ENCODE measurements at places on chromosomes 11 and 22.
A peak's percentile ranks its signal among the peaks of the same experiment; 100 is the strongest.

DNA sequence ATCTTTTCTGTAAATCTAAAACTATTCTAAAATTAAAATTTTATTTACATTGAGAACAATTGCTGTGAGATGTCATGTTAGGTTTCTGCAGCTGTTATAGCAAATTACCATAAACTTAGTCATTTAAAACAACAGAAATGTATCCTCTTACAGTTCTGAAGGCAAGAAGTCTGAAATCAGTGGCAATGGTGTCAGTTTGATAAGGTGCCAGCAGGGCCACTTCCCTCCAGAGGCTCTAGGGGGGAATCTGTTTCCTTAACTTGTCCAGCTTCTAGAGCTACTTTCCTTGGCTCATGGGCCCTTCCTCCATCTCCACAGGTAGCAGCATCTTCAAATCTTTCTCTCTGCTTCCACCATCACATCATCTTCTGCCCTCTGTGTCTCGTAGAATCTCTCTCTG, 23.0 kb downstream of the MOGAT2 start:
- no peak for DNase-seq

GRCh38 chr22:27431081-27431480, 370.5 kb downstream of the MN1 start:
- DNase-seq: no peak

DNA sequence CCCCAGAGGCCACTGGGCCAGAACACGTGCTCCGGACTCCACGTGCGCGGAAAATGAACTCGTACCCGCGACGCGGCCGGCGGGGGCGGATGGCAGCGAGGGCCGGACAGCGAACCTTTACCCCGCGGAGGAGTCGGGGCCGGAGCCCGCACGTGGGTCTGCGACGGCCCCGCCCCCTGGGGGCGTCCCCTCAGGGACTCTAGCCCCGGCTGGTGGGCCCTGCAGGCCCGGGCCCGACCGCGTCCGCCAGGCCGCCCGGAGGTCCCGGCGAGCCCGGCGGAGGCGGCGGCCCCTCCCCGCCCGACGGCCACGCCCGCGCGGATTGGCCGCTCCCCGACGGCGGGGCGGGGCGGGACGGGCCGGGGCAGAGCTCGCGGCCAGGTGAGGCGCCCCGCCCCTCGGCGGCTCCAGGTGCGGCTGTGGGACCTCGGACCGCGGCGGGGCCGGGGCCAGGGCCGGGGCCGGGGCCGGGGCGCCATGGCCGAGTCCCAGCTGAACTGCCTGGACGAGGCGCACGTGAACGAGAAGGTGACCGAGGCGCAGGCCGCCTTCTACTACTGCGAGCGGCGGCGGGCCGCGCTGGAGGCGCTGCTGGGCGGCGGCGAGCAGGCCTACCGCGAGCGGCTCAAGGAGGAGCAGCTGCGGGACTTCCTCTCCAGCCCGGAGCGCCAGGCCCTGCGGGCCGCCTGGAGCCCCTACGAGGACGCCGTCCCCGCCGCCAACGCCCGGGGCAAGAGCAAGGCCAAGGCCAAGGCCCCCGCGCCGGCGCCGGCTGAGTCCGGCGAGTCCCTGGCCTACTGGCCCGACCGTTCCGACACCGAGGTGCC, at the start of gene FAM83F:
TSS of gene FAM83F (plus strand) at position 389 of the 827 bp plus-strand sequence. CDS start at position 478, 89 bp downstream.
- peak; percentile 65 for DNase-seq

DNA sequence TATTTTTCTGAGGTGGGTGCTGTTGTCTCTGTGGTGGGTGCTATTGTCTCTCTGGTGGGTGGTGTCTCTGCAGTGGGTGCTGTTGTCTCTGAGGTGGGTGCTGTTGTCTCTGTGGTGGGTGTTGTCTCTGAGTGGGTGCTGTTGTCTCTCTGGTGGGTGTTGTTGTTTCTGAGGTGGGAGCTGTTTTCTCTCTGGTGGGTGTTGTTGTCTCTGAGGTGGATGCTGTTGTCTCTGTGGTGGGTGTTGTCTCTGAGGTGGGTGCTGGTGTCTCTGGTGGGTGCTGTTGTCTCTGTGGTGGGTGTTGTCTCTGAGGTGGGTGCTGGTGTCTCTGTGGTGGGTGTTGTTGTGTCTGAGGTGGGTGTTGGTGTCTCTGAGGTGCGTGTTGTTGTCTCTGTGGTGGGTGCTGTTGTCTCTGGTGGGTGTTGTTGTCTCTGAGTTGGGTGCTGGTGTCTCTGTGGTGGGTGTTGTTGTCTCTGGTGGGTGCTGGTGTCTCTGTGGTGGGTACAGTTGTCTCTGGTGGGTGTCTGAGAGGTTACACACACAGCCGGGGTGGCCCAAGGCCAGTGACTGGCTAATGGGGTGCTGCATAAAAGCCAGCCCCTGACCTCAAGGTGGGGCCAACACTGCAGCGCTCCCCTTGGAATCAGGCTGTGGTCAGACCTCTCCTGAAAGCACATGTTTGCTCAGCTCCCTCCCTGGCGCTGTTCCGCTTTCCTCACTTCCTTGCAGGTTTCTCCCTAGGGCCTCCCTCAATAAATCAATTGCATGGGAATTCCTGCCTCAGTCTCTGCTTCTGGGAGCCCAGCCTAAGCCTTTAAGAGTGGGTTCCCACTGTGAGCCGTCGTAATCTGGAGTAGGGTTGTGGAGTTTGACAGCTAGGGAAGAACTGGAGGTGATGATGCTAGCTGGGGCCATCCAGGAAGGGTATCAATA, 31.0 kb upstream of the XBP1 start:
- DNase-seq: no peak

DNA sequence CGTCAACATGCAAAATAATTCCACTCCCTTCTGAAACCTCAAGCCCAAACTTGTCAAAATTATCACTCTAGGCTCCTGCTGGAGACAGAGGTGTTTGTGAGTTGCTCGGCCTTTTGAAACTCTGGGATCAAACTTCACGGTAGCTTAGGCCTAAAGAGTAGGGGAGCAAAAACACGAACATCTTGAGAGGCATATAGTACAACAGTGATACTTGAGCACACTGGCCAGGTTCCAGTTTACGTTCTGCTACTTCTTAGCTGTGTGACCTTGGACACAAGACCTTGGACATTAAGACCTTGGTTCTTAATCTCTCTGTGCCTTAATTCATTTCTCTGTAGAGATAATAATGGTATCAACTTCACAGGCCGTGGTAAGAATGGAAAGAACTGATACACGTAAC, 123.5 kb upstream of the LMO1 start:
- no peak for DNase-seq

GRCh38 chr22:20271114-20271994, 3.2 kb upstream of the RTN4R start:
- no peak for DNase-seq

GRCh38 chr11:38491986-38492385, 1894.0 kb upstream of the RAG2 start:
- no peak for DNase-seq

DNA sequence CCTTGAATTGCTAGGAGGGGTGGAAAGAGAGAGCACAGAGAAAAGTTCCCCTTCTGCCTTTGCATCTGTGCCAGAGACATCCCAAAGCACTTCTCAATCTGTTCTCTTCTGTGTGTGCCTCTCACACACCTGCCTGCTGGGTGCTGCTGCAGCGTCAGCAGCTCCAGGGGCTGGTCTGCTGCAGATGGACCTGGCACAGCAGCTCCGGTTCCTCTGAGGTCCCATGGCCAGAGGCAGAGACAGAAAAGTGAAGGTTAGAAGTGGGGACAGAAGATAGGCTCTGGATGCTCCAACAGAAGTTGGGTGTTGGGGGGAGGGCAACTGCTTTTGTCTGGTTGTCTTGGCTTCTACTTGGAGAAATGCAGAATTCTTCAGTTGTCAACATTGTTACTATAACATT, 48.9 kb upstream of the KIRREL3 start:
- no peak for DNase-seq

DNA sequence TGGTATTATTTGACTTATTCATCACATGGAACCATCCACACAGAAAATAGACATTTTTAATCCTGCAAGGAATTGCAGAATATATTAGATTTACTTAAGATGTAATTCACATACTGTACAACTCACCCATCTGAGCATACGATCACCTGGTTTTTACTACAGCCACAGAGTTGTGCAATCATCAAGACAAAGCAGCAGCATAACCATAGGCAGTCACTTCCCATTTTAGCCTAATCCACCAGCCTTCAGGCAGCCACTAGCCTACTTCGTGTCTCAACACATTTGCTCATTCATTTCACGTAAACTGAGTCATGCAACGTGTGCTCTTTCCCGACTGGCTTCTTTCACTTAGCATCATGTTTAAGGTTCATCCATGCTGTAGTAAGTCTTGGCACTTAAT, 23.0 kb downstream of the PIWIL3 start:
- DNase-seq: no peak

GRCh38 chr22:35995348-35995747, 33.3 kb downstream of the RBFOX2 start:
- no peak for DNase-seq

DNA sequence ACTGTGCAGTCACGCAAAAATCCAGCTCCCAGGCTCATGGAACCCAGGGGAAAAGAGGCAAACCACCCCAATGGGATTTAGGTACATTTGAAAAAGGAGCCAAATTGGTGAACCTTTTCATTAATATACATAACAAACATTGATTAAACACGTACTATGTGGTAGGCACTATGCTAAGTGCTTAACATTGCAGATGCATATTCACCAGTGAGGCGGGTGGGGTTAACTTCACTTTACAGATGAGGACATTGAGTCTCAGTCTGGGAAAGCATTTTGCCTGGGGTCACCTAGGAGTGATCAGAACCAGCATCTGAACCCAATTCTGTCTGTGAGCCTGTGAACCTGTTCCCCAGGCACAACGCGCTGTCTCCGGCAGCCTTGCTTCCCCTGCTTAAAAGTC, 146.3 kb downstream of the COMMD9 start:
- DNase-seq: no peak

DNA sequence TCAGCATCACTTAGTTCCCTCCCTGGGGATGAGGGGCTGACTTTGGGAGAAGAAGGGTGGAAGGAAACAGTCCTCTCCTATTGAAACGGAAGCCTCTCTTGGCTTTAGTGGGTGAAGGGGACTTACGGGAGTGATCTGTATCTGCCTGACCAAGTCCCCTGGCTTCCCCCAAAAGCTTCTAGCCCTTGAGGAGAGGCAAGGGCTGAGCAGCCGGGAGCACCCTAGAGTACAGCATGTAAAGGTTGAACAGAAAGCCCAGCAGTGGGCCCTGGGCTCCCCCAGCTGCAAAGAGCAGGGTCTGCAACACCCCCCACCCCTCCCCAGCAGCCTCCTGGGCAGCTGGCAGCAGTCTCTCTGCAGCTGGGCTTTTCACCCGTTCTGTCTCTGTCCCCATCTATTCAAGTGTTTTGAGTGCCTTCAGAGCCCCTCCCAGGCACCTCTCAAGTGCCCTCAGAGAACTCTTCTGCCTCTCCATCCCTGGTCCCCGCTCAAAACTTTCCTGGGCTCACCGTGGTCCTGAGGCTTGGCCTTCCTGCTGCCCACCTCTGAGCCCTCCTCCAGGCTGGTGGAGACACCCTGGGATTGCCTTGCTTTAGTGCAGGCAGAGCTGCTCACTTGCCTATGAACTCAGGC, 2.7 kb downstream of the CAPN5 start:
- DNase-seq: no peak

DNA sequence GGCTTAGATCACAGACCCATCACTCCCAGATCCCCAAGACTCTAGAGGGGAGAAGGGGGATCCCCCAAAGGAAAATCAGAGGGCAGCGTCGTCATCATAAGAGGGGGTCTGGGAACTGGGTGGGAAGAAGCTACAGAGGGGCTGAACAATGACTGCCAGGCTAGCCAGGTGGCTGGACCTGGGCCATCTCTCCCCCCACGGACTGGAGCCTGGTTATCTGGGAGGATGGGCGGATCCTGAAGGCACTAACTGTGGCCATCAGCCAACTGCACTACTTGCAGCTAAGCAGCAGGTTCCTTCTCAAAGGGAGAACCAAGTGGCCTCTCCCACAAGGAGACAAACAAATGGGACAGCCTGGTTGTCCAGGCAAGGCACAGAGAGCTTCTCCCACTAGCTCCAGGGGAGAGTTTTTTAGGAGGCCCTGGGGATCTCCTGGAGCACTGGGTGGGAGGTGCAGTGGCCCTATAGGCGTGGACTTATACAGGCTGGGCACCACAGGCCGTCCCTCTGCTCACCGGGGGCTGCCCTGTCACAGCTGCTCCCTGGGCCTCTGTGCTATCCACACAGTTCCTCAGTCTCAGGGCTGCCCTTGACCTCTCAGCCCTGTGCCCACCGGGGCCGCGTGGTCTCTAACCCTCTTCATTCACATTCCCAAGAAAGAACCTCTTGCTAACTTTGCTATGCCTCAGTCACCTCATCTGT, 15.4 kb downstream of the P2RY6 start:
- DNase-seq: no peak

DNA sequence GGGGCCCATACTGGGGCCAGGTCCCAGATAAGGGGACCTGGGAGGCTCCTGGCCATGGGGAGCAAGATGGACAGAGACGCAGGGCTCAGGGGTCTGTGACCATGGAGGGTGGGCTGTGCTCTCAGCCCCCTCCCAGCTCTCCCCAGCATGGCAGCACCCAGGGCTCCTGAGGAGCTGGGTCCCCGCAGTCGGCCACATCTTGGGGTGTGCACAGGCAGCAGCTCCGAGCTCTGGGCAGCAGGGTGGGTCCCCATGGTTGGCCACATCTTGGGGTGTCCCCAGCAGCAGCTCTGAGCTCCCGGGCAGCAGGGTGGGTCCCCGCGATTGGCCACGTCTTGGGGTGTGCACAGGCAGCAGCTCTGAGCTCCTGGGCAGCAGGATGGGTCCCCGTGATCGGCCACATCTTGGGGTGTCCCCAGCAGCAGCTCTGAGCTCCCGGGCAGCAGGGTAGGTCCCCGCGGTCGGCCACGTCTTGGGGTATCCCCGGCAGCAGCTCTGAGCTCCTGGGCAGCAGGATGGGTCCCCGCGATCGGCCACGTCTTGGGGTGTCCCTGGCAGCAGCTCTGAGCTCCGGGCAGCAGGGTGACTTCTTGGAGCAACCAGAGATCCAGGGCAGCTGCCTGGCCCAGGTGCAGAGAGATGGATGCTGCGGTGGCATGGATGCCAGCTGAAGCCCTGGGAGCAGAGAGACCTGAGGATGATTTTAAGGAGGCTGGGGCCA, 18.3 kb upstream of the MUC5B start:
- no peak for DNase-seq

DNA sequence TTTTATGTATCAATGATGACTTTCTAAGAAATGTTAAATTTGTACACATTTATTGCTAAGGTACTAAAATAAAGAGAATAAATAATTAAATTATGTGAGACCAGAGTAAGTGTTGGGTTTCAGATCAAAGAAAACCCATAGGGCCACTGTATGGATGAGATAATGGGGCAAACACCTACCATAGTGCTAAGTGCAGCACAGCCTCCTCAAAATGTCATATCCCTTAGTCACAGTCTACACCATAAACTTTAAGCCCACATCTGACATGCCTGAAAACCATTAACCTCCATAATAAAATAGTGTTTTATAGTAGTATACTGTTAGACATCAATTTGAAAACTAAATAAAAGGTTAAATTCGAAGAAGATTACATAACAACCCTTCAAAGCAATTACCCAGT, 37.5 kb downstream of the SESN3 start:
- DNase-seq: no peak

Measured in activated naive CD4-positive, alpha-beta T cell treated with anti-CD3 and anti-CD28 coated beads, Interleukin-2, amount 50 U/mL, for 16 hours (primary cell).